Mammary epithelial cell (primary cell): ENCODE measurements at places on chromosomes 1 and 21. TPM values are rescaled to one million over a fixed set of nuclear protein-coding genes. Genes with fewer than 3 reads are reported as not detected.

GRCh38 chr1:110672001-110672752, 2.6 kb downstream of the KCNA3 start:
- no peak for DNase-seq

DNA sequence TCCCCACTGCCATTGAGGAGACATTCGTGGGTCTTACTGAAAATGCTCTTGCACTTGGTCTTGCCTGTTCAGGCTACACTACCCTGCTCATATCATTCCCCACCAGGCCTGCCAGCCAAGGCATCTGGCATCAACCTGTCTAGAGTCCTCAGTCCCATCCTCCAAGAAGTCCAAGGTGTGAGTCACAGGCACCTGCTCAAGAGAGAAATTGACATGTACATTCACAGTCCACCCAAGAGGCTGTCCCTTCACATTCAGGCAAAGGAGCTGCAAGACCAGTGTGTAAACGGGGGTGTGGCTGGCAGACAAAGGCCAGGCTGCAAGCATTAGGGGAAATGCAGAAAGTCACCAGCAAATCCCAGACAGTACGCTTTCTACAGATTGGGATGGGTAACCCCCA, 13.1 kb upstream of the PLA2G2C start:
- DNase-seq = peak; percentile 78

- DNase-seq = no peak
These were observed 62.8 kb downstream of the OVGP1 start for GRCh38 chr1:111364690-111365089.

DNA sequence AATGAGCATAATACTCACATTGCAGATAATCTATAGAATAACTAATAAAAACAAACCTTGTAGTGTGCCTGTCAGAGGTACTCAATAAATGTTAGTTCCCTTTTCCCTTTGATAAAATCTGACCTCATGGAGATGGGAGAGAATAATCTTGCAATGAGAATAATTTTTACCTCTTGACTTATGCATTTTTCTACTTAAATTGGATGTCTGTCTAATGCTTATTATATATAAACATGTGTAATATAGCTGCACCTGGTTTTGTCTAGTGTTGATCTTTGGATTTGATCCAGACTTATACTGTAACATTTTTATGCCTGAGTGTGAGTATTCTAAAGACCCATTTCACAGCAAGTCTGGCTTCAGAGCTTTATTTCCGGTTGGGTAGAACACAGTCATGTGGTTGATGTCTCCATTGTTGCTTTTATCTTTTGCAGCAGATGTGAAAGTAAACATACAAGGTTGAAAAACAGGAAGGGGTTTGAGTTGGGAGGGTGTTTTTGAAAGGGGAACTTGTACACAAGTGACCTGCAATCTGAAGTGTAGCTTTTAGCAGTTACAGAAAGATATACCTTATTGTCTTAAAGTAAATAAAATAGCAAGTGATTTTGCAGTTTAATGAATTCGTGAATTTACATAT, 12.4 kb downstream of the EPB41 start:
- DNase-seq = no peak

GRCh38 chr1:26493938-26494337, 21.7 kb downstream of the HMGN2 start:
- DNase-seq = no peak

GRCh38 chr1:231818337-231818736, 191.7 kb downstream of the DISC1 start:
- DNase-seq = no peak

DNA sequence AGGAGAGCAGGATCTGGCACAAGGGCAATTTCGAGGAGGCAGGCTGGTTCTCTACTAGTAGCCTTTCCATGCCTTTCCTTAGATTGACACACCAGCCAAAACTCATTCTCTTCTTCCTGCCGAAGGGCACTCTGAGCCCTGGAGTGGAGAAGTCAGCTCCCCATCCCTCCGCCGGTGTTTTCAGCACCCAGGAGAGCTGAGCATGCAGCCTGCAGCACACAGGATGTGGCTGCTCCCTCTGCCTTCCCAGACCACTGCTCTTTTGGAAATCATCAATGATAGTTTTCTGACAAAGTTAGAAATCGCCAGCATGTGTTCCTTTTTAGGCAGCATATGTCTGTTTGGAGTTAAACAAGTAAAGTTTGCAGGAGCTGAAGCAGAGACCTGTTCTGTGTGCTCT, 11.7 kb downstream of the RNU5D-1 start:
- DNase-seq = no peak

GRCh38 chr21:46111193-46111571, 13.3 kb downstream of the COL6A2 start:
- no peak for DNase-seq

GRCh38 chr1:191520345-191520744, 637.9 kb upstream of the RGS18 start:
- DNase-seq = no peak

GRCh38 chr1:118147522-118147921, 37.5 kb downstream of the SPAG17 start:
- peak; percentile 82 for DNase-seq

- DNase-seq = no peak
These were observed 79.3 kb downstream of the SH3BGR start for GRCh38 chr21:39531064-39531463.

DNA sequence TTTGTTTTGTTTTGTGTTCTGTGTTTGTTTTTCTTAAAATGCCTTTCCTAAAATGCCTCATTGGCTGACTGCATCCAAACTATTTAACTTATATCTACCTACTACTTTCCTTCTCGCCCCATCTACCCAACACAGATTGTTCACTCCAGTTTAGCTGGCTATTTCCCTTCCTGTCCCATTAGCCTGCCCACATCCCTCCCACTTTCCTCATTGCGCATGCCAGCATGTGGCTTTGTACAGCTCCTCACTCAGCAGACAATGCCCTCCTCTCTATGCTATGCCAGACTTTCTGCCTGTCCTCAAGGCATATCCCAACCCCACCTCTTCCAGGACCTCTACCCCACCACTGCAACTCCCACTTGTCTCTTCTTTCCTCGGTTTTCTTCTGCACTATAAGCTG, 94.7 kb upstream of the C1orf21 start:
- DNase-seq = no peak

Gene PLA2G2D
- not detected in 2 replicates for total RNA-seq

Gene IQCC
- 2.2 and 3.9 TPM in 2 replicates for total RNA-seq

Gene ASPM
- 8.8 and 21.9 TPM in 2 replicates for total RNA-seq

Gene LCE1E
- 2.9 and 4.3 TPM in 2 replicates for total RNA-seq

Gene SIPA1L2
- 19.8 TPM for total RNA-seq

Gene NR1I3
- not detected in 2 replicates for total RNA-seq

Gene NTNG1
- total RNA-seq = 1.2 TPM

Gene FABP3
- not detected in 2 replicates for total RNA-seq

Gene CERS2
- total RNA-seq = 155 and 169 TPM in 2 replicates

Gene GPBP1L1
- total RNA-seq = 109 and 124 TPM in 2 replicates

Gene VPS72
- total RNA-seq = 34.3 TPM
